ENCODE measurements at places on chromosomes 2 and 18.

- DNase-seq = no peak
Measured at GRCh38 chr18:61847164-61847791, 45.5 kb downstream of the RNF152 start.

GRCh38 chr2:19675856-19676460 is 225.8 kb downstream of the TTC32 start:
- DNase-seq = no peak

DNA sequence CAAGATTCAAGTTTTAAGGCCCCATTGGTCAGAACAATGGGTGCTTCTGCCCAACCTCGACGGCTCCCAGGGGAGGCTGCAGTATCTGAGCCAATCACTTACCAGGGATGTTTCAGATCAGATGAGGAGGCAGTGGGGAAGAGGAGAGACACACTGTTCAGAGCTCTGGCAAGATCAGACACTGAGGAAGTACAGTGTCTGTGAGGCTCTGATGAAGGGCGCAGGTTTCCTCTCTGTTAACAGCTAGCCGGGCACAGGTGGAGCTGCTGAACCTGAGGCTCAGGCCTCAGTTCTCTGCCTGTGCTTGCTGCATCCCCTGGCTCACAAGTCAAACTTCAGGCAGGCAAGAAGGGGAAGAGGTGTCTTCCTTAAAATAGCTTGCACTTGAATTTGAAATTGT is 69.7 kb downstream of the TPO start:
- DNase-seq = no peak

- DNase-seq = no peak
Measured at GRCh38 chr2:141207036-141207385, 923.8 kb downstream of the LRP1B start.

GRCh38 chr2:240629968-240630770 is 4.9 kb downstream of the GPR35 start:
- DNase-seq = no peak

DNA sequence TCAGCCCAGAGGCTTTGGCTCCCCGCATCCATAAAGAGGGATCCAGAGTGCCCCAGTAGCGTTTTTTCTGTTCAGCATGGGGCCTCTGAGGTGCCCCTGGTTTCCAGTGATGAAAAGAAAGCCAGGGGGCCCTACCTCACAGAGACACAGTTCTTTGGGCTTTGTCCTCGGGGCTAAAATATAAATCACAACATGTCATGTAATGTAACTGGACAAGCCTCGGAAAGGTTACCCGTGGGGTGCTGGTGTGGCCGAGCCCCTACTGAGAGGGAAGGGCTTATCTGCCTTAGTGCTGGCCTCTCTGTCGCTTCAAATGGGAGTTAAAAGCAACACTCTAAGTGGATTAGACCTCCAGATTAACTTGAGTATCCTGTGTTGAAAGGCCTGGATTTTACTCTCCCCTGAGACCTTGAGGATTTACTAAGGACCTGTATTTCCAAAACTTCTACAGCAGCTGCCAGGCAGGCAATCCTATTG is 251.6 kb upstream of the APCDD1 start:
- DNase-seq = no peak

DNA sequence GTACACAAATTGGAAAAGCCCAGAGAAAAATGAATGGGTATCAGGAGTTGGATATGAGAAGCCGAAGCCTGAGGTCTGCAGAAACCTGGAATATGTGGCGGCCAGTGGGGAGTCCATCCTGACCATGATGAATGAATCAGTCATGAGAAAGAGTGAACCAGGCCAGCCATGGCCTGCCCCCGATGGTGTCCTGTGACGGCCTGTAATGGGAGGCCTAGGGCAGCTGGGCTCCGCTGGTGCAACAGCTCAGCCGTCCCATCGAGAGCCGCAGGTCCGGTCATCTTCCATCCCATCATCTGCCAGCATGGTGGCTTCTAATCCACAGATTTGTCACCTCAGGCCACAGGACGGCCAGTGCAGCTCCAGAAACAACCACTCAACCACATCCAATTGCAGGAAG is 116.4 kb downstream of the PDCL3 start:
- no peak for DNase-seq

- DNase-seq = no peak
Measured at GRCh38 chr2:105127289-105127915, 89.5 kb downstream of the MRPS9 start.

GRCh38 chr2:177242121-177242987 is 22.2 kb downstream of the NFE2L2 start:
- DNase-seq = no peak

GRCh38 chr2:20509770-20510490 is 63.1 kb downstream of the RHOB start:
- DNase-seq = no peak

GRCh38 chr18:72999971-73000607 is 132.3 kb upstream of the NETO1 start:
- DNase-seq = no peak

GRCh38 chr2:240205772-240206171 is 65.3 kb upstream of the OTOS start:
- no peak for DNase-seq

DNA sequence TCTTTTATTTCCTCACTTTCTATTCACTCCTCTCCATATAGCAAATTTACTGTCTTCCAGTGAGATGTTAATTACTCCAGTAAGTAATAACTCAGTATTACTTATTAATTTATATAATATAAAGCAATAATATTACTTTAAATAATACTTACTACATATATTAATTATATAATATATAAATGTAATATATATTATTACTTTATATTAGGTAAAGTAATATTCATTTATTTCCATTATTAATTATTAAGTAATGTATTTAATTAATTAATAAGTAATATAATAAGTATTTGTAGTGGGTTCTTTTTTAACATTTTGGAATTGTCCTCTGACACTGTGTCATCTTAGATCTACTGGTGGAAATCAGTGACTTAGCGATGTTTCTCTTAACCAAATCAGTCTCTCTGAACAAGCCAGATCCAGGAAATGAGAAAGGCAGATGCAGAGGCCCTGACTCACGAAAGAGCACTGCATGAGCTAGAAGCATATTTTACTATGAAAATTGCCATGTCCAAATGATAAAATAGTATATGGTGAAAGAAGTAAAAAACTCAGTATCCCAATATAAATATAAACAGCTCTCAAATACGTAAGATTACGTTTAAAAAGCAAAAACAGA is 115.9 kb downstream of the DSEL start:
- no peak for DNase-seq

DNA sequence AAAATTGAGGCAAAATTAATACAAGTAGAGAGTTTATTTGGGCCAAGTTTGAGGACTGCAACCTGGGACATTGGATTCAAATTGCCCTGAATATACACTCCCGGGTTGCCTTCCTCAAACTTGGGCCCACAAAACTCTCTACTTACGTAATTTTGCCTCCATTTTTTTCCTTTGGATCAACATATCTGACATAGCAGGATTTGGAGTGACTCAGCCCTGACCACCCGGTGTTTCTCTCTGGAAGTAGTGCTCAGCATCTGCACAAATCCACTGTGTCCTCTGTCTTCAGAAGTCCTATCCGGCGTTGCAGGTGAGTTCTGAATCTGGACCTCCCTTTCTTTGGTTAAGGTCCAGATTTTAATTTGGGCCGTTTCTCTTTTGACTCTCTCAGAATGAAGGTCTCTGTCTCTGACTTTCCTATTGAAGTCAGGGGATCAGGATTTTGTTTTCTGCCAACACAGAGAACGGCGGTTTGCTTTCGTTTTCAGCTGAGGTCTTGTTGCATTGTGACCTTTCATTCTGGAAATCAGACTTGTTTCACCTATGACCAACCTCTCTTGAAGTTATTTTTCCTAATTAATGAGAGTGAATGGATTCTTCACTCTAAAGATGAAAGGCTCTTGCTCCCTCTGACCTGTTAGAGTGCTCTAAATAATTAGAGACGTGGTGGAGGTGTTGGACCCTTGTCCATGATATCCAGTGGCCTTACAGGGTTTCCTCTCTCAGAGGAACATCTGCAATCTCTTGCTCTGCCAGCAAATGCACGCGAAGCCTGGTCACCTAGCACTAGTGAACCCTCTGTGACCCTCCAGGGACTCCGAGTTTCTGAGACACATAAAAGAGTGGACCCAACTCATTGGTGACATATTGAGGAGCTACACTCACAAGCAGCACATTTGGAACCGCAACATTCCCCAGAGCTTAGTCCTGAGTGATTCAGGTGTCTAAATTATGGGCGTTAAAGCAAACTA is 13.6 kb downstream of the TCF23 start:
- no peak for DNase-seq

Measured in hematopoietic multipotent progenitor cell treated with erythropoietin and hydrocortisone succinate and interleukin-3 and kit ligand, for 8 days (in vitro differentiated cells).